CD4-positive, alpha-beta memory T cell (primary cell): ENCODE measurements at places on chromosomes 6 and 20. TPM values are rescaled to one million over a fixed set of nuclear protein-coding genes. Genes with fewer than 3 reads are reported as not detected.

DNA sequence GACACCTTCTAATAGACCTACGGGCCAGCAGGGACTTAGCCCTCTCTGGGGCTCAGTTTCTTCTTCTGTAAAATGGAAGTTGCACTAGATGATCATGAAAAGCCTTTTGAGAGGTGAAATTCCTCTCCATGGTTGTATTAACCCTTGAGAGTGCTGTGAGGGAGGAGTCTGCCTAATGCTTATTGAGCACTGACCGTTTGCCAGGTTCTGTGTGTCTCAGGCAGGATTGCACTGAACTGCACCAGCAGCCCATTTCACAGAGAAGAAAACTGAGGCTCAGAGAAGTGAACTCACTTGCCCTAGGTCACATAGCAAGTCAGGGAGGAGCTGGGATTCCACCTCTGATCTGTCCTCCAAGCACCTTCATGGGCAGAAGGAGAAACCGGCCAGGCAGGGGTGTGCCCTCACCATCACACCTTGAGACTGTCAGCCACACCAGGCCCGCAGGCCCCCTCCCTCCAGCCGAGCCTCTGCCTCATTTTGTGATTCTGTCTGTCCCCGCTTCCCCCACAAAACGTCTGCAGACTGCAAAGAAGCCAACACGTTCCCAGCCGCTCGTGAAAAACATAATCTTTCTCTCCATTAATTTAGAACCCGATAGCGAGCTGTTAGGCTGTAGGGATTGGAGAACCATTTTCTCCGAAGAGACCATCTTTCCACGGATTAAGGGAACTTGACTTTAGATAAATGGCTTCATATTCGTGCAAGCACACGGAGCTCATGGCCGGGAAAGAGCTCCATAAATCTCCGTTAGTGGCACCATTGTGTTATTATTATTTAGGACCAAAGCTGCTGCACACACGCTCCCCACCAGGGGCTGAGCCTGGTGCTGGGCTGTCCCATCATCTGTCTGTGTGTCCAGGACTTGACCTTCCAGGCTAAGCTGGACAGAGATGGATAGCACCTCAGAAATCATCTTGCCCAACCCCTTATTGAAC is 46.0 kb downstream of the KIAA1755 start:
- no peak for DNase-seq

GRCh38 chr6:145699462-145699861 is 35.9 kb downstream of the EPM2A start:
- no peak for DNase-seq

GRCh38 chr6:164396071-164397047 is 913.0 kb downstream of the C6orf118 start:
- no peak for DNase-seq

- DNase-seq, result no peak
Measured at GRCh38 chr6:1039746-1040145, 272.2 kb upstream of the FOXQ1 start.

GRCh38 chr6:150410399-150410798 is 41.6 kb downstream of the IYD start:
- no peak for DNase-seq

DNA sequence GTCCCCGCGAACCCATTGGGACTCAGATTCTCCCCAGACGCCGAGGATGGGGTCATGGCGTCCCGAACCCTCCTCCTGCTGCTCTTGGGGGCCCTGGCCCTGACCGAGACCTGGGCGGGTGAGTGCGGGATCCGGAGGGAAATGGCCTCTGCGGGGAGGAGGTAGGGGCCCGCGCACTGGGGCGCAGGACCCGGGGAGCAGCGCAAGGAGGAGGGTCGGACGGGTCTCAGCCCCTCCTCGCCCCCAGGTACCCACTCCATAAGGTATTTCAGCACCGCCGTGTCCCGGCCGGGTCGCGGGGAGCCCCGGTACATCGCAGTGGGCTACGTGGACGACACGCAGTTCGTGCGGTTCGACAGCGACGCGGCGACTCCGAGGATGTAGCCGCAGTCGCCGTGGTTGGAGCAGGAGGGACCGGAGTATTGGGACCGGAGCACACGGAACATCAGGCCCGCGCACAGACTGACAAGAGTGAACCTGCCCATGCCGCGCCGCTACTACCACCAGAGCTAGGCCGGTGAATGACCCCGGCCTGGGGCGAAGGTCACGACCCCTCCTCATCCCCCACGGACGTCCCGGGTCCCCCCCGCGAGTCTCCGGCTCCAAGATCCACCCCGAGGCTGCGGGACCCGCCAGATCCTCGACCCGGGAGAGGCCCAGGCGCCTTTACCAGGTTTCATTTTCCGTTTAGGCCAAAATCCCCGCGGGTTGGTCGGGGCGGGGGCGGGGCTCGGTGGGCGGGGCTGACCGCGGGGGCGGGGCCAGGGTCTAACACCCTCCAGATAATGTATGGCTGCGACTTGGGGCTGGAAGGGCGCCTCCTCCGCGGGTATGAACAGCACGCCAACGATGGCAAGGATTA is 15.7 kb upstream of the HLA-A start:
- peak; percentile 76 for DNase-seq

DNA sequence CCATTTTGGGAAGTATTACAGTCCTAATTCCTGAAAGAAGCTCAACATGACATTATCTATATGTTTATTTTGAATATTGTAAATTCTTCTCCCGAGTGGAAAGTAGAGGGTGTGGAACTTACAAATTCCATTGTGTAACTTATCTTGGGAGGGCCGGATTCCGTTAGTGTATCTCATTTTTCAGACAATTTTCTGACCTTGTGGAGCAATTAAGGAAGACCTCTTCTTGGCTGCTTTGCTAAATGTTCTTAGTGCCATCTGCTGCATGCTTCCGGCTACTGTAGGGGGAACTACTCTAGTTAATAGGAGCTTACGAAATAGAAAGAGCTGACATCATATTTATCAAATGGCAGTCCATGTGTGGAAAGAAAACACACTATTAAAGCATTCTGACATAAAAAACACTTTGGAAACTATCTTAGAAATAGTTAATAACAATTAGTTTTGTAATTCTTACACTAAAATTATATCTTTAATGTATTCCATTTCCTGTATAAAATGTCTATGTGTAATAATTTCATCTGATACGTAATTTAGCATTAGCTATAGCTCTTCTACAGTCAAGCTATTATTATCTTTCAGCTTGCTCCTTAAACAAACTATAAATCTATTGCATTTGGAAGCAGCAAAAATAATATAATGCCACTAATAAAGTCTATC is 41.5 kb upstream of the KCNQ5 start:
- DNase-seq, result no peak

DNA sequence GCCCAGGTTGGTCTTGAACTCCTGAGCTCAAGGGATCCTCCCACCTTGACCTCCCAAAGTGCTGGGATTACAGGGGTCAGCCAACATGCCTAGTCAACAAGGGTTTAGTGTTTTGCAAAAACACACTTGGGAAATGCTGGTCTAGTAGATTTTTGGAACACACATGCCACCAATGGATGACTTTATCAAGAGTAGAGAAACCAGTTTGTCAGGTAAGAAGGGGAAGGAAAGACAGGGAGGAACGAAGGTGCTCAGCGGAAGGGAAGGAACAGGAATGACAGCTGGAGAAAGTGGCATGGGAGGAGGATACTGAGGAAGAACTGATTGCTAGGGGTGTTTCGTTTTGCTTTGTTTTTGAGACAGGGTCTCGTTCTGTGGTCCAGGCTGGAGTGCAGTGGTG is 15.6 kb upstream of the SEC63 start:
- no peak for DNase-seq

DNA sequence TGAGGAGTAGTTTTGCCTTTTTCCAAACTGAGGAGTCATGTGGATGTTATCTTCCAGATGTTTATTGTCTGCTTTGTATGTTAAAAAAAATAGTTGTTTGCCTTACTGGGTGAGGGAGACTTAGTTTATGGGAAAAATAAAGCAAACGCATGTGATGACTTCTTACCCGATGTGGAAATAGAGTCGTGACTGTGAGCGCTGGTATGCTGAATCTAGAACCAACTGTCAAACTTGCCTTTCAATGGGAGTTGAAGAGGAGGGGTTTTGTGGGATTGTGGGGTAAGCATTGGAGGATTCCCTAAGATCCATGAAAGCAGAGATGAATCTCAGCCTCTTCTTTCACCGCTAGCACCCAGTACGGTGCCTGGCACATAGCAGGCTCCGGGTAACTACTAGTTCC is 5.3 kb downstream of the DCBLD1 start:
- no peak for DNase-seq

GRCh38 chr6:16841241-16841640 is 80.0 kb upstream of the ATXN1 start:
- DNase-seq, result no peak

DNA sequence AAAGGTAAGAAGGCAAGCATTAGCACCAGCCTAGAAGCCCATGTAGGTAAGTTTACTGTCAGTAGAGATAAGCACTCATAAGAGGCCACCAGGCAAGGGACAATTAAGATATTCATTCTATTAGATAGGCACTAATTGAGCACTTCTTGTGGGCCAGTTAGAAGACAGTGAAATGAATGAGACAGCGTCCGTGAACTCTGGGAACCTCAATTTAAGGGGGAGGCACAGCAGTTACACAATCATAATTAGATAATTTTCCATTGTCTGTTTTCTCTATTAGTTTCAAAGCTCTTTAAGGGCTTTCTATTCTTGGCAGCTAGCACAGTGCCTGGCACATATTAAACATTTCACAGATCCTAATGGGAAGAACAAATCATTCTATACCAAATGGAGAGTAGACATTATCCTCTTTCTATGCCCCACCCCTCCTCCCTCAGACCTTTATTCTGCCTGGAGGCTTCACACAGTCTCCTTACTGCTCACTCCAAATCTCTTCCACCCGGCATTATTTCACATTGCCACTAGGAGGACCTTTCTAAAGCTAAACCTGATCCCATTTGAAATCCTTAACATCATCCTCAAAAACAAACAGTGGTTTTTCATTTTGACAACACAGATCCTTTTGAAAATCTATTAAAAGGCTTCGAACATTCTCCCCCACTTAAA is 529.6 kb downstream of the ADGRB3 start:
- DNase-seq, result no peak

DNA sequence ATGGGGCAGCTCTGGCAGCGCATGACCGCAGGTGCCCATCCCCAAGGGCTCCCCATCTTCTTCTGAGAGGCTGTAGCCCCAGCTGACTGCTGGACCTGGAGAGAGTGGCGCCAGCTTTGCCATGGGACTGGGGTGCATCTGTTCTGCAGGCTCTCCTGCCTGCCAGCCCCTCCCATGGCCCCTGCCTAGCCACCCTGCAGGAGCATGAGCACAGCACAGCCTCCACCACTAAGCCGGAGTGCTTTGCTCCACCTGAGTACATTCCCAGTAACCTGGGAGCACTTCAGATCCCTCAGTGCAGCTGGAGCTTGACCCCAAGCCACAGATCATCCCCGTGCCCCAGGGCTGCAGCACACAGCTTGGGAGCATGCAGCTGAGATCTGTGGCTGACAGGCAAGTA is 16.0 kb downstream of the DEFB125 start:
- no peak for DNase-seq

DNA sequence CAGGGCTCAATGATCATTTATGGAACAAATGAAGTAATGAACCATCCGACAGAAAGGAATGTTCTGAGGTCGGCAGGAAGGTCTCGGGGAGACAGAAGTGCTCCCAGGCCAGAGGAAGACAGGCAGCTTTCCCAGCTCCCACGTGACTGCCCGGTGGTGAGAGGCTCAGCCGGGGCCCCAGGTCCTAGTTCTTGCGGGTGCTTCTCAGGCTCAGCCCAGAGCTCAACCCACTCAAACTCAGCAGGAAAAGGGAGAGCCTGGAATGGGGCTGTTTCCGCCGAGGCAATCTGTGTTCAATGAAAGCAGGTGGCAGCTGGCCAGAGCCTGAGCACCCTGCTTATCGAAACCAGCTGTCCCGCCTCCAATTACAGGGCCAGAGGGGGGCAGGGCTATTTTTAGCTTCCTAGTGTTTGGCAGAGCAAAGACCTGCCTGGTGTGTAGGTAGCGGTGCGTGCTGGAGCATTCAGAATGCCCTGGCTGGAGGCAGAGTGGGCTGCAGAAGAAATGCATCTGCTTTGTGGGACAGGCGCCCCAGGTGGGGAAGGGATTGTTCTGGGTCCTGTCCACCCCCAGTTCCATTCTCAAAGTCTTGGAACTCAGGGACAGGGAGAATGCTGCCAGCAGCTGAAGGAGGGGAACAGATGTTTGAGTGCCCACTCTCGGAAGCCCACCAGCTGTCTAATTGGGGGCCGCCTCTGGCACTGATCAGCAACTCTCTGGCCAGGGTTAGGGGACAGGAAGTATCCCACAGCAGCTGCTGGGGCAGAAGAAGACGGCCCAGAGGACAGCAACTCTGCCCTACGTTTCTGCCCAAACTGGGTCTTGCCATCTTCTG is 145.1 kb downstream of the PREX1 start:
- DNase-seq, result no peak

- DNase-seq, result no peak
Measured at GRCh38 chr6:20539387-20539786, 5.1 kb downstream of the CDKAL1 start.

GRCh38 chr6:34243131-34243771 is 5.6 kb downstream of the SMIM29 start:
- DNase-seq, result no peak

GRCh38 chr20:49166534-49167449 is 21.3 kb downstream of the STAU1 start:
- no peak for DNase-seq

DNA sequence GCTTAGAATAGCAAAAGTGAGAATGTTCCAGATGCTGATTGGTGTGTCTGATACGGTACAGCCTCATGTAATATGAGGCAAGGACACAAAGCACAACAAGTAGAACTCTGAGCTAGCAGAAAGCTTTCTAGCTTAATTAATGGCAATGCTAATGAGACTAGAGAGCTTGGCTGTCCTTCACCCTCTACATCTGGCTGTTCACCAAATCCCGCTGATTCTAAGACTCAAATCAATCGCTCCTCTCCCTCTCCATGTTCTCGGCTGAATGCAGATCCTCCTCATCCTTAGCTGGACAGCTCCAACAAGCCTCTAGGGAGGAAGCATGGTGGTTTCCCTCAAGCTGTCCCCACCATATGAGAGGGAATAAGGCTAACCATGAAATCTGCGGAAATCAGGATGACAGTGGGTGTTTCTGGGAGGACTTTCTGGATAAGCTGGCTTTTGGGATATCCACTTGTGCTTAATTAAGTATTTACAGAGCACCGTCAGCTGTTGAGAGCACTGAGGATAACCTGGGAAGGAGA is 128.9 kb downstream of the FOXC1 start:
- DNase-seq, result no peak

DNA sequence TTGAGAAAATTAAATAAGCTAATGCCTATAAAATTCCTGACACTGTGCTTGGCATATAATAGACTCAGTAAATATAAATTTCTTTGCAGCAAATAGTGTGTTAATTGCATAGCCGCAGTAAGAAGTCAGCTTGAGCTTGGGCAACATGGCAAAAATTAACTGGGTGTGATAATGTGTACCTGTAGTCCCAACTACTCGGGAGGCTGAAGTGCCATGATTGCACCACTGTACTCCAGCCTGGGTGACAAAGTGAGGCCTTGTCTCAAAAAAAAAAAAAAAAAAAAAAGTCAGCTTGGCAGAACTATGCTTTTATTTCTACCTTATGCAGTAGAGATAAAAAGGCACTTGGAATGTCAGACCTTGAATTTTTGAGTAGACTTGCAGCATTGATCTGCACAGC is 121.8 kb downstream of the AKAP7 start:
- DNase-seq, result no peak

- no peak for DNase-seq
Measured at GRCh38 chr20:36082315-36082915, 72.1 kb upstream of the EPB41L1 start.

- DNase-seq, result no peak
Measured at GRCh38 chr6:123830120-123830519, 26.5 kb downstream of the NKAIN2 start.

Gene MRPS18B
- total RNA-seq, result 44.4 TPM

Gene PRICKLE4
- total RNA-seq, result not detected

Gene PTPRK
- 0.61 TPM for total RNA-seq

Gene DDX43
- 0.81 TPM for total RNA-seq

Gene C6orf58
- total RNA-seq, result not detected

Gene RSPO4
- 0.11 TPM for total RNA-seq

Gene TRIM31
- total RNA-seq, result 0.20 TPM

Gene ENPP3
- total RNA-seq, result 0.79 TPM
